ENCODE measurements at places on chromosomes 4 and X.

- peak; percentile 84 for DNase-seq
Measured at GRCh38 chr4:8198906-8199593, at the start of gene SH3TC1. Gene SH3TC1, plus strand, starts transcription at chr4:8199290. Its CDS starts 5,905 bp downstream, at chr4:8205195.

- DNase-seq, result no peak
Measured at GRCh38 chrX:112627206-112627605, 52.5 kb downstream of the LHFPL1 start.

- no peak for DNase-seq
Measured at GRCh38 chrX:132411310-132411977, 77.4 kb downstream of the MBNL3 start.

DNA sequence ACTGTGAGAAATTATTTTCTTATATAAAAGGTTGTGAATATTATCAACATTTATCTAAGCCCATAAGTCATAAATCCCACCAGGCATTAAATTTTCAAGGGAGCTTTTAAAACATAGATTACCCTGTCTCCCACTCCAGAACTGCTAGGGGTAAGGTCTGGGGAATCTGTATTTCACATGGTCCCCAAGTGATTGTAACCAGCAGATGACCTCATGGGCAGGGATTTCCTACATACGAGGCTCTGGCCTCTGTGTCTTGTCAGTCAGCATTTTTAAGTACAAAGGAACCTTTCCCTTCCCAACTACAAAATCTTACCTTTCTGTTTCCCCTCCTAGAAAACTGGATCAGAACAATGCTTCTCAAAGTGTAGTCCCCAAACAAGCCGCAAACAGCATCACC lies 188.6 kb downstream of the TSPAN5 start:
- DNase-seq, result no peak
